Small intestine (tissue), 16 donors: ENCODE measurements at places on chromosomes 5 and 9.
A peak's percentile ranks its signal among the peaks of the same experiment; 100 is the strongest.

- no peak for DNase-seq
Measured at GRCh38 chr9:134753191-134753590, 111.6 kb downstream of the COL5A1 start.

DNA sequence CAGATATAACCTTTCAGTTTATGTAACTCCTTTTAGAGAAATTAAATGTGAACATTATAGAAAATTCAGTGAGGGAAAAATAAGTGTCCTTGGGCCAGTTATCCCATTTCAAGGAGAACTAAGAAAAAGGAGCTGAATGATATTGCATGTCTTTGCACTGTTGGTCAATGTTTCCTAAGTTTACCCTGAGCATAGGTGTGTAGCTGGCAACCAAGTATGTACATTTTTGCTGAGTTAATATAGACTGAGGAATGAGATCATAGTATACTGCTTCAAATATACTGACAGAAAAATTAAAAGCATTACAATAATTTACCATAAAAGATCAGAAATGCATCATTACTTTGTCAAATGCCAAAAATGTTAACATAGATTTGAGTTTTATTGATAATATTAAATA, 2128.7 kb upstream of the C9orf72 start:
- no peak for DNase-seq

DNA sequence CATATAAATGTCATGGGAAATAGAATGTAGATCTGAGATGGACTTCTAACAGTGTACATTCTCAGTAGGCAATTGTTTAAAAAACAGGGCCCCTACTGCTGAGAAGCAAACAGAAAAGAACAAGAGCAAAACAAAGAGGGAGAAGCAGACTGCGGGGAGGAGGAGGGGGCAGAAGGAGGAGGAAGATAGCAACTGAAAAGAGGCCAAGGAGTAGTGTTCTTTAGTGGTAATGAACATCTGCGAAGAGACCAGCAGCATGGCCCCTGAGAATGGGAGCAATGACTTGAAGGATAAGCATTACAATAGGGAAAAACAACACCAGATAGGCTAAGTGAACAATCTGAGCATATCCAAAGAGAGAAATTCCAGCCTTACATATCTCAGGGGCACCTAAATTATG, 36.8 kb downstream of the HAPLN1 start:
- DNase-seq: no peak

- DNase-seq: no peak
Measured at GRCh38 chr5:51987669-51988209, 604.5 kb downstream of the ISL1 start.

DNA sequence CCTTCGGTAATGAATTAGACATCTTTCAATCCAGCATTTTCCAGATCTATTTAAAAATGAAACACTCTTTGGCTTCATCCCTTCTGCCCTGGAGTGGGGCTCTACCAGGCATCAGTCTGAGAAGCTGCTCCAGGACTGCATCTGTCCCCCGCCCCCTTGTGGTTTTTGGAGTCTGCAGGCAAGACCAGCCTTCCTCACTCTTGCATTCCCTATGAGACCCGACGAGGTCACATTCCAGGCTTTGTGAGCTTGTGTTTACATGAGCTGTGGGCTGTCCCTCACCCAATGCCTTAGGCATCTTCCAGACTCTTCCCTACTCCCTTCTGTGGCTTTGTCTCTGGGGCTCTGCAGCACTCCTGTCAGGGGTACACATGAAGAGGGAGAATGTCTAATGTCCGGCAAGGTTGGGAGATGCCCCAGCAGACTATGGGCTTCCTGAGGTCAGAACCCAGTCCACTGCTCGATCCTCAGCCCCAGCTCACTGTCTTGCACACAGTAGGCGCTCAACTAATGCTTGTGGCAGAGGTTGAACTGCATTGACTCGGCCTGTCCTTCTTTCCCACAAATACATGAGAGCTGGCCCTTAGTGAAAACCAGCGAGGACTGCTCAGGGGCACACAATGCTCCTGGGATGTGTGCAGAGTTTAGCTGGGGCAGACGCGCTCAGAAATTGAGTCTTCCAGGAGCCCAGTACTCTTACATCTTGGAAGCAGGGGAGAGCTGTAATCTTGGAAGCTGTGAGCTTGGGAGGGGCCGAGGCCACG, 11.7 kb upstream of the GADD45G start:
- peak; percentile 42 for DNase-seq

DNA sequence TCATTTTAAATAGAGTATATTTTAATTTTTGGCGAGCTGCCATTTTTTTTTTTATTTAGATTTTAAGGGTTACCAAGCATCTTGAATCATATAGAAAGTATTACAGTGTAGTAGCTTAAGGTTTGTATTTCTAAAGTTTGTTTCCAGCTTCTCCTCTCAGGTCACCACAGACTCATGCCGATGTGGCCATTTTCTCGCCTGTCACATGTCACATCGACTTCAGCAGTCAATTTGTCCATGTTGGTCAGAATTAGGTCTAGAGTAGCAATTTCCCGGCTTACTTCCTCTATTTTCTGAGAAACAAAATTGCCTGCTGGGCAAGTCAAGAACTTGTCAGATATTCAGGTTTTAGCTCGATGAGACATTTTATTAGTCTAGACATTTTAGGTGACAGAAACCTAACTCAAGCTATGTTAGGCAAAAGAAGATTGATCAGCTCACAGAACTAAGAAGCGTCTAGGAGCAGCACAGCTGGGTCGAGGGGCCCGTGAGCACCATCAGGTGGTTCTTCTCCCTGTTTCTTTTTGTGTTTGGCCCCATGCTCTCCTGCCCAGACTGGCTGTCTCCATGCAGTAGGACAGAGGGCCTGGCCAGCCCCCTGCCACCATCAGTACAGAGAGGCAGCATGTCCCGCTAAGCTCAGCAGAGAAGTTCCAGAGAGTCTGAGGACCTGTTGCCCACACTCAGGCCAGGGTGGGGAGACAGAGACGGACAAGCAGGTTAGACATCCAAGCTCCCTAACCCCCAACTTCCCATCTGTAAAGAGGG, 48.4 kb upstream of the AFAP1L1 start:
- DNase-seq: no peak

GRCh38 chr9:133849110-133849670, 111.0 kb upstream of the SARDH start:
- no peak for DNase-seq

DNA sequence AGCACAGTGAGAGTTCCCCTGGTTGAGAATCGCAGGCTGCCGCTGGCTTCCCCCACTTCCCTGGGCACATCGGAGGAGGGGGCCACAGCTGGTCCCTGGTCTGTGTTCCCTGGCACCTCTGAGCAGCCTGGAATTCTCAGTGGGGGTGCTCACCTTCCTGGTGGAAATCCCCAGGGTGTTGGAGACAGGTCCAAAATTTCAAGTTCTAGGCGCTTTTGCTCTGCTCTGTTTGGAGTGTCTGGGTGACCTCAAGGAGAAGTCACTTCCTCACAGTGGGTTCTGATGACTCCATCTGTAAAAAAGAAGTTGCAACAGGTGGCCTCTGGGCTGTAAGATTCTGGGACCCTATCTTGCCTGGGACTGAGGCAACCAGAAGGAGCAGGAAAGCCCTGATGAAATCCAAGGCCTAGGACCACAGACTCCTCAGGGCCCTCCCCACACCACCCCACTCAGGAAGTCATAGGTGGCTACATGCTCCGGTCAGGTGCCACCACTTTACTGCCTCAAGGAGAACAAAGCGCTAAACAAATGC, at the start of gene TRAF1:
TRAF1 (minus strand) TSS at position 400 of the 532 bp plus-strand sequence. CDS start 721 bp downstream, outside the sequence.
- no peak for DNase-seq

- no peak for DNase-seq
Measured at GRCh38 chr5:73857446-73857845, 231.4 kb downstream of the ARHGEF28 start.

DNA sequence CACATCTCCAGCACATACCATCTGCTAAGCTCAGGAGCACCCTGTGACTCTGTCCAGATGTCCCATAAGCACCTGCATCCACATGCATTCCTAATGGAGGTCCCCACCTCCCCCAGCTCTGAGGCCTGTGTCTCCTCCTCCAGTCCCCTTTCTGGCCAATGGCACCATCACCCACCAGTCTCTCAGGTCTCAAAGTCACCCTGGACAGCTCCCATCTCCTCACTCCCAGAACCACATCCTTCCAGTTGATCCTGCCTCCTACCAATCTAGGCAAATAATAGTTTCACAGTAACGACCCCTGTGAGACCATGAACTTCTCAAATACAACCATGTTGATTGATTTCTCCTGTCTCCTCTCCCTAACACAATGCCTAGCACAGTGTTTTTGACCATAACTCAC, 40.1 kb downstream of the GGTA1 start:
- no peak for DNase-seq

DNA sequence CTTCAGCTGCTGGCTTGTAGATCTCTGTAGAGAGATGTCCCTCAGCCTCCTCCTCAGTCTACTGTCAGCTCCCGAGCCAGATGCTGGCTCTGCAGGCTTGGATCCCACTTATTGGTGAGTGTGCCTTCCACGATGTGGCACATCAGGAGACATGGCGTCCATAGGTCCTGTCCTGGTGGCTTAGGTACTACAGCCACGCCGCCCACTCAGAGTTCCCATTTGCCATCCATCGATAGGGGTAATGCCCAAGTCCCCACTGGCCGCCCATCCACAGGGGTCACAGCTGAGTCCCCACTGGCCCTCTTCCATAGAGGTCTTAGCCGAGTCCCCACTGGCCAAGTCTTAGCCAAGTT, 17.3 kb downstream of the EXOC3 start:
- no peak for DNase-seq

DNA sequence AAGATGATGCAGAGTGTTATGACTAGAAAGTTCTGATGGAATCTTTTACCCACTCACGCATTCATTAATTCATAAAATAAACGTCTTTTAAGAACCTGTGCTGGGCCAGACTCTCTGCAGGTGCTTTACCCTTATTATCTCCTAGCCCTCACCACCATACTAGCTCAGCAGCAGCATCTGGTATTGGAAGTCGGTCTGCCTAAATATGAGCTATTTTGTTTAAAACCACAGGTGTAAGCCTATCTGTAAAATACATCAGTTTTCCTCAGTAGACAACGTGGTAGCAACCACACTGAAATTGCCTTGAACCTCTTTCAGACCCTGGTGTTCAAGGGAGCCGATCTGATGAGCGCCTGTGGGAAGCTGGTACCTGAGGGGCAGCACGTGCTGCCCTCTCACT, 69.4 kb downstream of the PPIC start:
- DNase-seq: no peak

GRCh38 chr9:86843206-86843605, 104.1 kb downstream of the GAS1 start:
- DNase-seq: peak; percentile 25

DNA sequence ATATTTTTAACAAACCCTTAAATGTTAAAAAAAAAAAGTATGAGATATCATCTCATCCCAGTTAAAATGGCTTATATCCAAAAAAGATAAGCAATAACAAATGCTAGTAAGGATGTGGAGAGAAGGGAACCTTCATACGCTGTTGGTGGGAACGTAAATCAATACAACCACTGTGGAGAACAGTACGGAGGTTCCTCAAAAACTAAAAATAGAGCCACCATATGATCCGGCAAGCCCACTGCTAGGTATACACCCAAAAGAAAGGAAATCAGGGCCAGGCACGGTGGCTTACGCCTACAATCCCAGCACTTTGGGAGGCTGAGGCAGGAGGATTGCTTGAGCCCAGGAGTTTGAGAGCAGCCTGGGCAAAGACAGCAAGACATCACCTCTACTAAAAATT, 3.0 kb downstream of the MTMR12 start:
- no peak for DNase-seq

GRCh38 chr5:111676926-111677415, 80.0 kb downstream of the NREP start:
- no peak for DNase-seq

DNA sequence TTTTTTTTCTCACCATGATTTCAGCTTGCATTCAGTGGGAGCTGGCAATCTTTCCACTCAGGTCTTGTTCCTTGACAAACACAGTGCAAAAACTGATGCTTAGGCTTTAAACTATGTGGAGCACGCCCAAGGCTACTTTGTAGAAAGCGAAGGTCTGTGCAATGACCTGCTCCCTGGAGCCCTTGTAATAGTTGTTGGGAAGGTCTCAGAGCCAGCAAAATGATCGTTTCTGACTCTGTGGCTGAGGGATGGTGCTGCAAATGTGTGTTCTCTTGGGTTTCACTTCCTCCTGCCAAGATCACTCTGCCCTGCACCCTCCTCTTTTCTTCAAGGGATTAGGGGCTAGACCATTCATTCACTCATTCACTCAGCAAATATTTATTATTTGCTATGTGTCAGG, 249.7 kb upstream of the MAP3K1 start:
- no peak for DNase-seq

DNA sequence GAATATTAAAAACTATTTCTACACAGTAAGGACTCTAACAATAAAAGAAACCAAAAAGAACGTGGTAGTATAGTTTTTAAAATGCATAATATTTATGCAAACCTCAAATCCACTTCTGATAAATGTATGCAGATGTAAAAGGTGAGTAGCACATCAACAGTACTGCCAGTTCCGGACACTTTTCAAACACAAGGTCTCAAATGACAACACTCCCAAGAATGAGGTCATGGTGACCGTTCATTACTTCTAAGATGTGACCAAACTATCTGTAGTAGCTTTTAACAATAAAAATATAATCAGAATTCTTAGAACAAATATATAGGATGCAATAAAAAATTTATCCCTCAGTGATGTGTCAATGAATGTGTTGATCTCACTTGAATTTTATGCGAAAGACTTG, 238.7 kb upstream of the NREP start:
- no peak for DNase-seq

- DNase-seq: peak; percentile 75
Measured at GRCh38 chr9:98101868-98102273, 17.2 kb downstream of the TRIM14 start.

GRCh38 chr5:20649966-20650365, 662.0 kb upstream of the CDH18 start:
- no peak for DNase-seq

DNA sequence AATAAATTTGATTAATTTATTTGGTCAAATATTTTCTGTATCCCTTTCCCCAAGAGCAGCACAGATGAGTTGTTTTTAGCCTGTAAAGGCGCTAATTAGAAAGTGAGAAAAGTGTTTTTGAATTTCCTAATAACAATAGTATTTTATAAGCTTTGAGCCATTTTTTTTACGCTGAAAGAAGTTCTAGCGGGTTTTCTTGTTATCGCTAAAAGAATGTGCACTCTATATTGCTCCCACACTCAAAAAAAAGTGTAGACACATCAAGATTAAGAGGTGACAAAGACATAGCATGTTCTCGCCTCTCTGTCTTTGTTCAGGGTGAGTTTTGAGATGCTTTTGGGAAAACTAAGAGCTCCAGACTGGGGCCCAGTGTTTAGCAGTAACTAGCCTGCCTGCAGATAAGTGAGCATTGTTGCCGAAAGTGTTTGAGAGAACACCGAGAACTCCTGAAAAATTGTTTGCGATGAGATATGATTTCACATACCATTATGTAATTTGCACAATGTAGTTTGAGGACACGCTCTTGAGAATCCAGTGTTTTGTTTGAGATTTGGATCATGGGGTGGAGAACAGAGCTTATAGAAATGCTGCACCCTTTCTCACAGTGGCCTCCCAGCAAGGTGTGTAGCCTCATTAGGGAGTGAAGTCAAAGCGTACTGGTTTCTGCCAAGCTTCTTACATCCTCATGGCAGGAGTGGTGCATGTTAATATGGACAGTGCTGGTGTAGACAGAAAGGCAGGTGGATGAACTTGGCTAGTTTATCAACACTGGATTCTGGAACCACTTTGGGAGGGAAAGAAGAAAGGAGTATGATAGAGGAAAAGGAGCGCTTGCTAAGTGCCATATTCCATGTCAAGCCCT, 1.5 kb downstream of the F2R start:
- no peak for DNase-seq

GRCh38 chr9:42388146-42388690, 204.8 kb downstream of the SPATA31A6 start:
- DNase-seq: no peak

GRCh38 chr9:118595719-118596305, 773.4 kb downstream of the BRINP1 start:
- peak; percentile 5 for DNase-seq

- no peak for DNase-seq
Measured at GRCh38 chr9:107173422-107174180, 109.5 kb upstream of the RAD23B start.
